ENCODE measurements at places on chromosomes 13 and 19.

DNA sequence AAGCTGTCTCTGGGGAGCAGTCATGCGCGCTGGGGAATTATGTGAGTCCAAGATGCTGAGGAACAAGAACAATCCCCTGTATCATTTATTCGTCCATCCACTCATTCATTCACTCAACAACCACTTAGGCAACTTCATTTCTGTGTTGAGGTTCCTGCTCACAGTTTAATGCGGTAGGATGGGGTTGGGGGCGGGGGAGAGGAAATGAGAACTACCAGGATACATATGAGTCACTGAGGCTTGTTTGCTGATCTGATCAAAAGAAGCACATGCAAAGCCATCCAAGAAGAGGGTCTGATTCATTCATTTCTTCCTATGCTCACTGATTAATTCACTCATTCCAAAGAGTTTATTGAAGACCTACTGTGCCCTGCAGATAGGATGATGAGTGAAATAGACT is 20.9 kb downstream of the ZNF536 start:
- no peak for DNase-seq

GRCh38 chr19:56301155-56301554 is 13.5 kb downstream of the ZSCAN5A start:
- no peak for DNase-seq

DNA sequence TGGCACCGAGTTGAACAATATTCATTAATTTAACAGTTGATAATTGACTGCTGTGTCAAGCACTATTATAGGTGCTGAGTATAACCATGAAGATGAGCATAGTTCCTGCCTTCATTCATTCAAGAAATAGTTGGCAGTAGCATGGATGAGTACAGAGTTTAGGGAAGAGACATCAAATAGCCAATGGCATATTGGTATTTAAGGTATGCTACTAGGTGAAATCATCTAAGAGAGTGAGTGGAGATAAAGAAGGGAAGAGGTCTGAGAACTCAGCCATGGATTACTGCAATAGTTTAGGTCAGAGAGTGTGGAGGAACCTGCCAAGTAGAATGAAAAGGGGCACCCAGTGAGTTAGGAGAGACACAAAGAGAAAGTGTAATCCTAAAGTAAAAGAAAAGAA is 4.9 kb upstream of the HTR2A start:
- DNase-seq = no peak

- no peak for DNase-seq
Measured at GRCh38 chr19:35162471-35163326, 8.2 kb downstream of the FXYD5 start.

DNA sequence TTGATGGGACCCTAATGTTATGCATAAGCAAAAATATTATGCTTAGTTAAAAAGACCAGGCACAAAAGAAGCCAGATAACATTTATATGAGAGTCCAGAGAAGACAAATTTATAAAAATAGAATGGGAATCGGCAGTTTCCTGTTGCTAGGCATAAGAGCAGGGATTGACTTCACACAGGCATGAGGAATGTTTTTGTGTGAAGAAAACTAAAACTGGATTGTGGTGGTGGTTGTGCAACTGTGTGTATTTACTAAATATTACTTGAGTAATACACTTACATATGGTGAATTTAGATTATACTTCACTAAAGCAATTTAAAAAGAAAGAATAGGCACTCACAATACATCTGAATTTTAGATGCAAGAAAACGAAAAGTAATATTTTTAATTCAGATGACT is 108.3 kb downstream of the SLITRK1 start:
- DNase-seq = no peak

DNA sequence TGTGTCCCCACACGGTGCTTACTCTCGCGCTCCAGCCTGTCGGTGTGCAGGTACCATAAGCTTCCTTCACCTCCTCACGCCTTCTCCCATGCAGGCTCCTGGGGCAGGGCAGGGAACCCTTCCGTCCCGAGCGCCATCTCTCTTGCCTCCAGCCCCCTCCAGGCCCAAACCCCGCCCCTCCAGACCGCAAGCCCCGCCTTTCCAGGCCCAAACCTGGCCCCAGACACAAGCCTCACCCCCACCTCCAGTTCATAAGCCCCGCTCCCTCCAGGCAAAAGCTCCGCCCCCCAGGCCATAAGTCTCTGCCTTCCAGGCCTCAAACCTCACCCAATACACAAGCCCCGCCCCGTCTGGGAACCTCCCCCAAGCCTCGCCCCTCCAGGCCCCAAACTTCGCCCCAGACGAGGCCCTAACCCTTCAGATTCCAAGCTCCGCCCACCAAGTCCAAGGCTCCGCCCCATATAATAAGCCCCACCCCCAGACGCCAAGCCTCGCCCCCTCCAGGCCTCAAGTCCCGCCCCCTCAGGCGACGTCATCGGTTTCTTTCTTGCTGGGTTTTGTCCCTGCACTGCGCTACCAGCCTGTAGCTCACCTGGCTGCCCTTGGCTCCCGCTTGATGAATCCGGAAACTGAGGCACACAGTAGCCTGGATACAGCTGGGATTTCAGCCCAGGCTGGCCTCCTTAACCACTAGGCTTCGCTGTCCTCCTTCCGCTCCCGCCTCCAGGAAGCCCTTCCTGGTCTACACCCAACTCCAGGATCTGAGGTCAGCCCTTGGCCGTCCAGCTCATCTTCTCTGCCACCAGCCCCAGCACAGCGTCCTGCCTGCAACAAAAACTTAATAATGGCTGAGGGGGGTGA is 16.1 kb downstream of the MKNK2 start:
- DNase-seq = peak; percentile 50

- no peak for DNase-seq
Measured at GRCh38 chr13:113586661-113587479, 2.3 kb downstream of the TFDP1 start.

GRCh38 chr19:17560205-17560595 is 4.8 kb downstream of the COLGALT1 start:
- DNase-seq = no peak

DNA sequence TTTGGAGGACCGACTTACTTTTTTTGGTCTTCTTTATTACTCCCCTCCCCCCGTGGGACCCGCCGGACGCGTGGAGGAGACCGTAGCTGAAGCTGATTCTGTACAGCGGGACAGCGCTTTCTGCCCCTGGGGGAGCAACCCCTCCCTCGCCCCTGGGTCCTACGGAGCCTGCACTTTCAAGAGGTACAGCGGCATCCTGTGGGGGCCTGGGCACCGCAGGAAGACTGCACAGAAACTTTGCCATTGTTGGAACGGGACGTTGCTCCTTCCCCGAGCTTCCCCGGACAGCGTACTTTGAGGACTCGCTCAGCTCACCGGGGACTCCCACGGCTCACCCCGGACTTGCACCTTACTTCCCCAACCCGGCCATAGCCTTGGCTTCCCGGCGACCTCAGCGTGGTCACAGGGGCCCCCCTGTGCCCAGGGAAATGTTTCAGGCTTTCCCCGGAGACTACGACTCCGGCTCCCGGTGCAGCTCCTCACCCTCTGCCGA is 409 bp downstream of the FOSB start:
- no peak for DNase-seq

DNA sequence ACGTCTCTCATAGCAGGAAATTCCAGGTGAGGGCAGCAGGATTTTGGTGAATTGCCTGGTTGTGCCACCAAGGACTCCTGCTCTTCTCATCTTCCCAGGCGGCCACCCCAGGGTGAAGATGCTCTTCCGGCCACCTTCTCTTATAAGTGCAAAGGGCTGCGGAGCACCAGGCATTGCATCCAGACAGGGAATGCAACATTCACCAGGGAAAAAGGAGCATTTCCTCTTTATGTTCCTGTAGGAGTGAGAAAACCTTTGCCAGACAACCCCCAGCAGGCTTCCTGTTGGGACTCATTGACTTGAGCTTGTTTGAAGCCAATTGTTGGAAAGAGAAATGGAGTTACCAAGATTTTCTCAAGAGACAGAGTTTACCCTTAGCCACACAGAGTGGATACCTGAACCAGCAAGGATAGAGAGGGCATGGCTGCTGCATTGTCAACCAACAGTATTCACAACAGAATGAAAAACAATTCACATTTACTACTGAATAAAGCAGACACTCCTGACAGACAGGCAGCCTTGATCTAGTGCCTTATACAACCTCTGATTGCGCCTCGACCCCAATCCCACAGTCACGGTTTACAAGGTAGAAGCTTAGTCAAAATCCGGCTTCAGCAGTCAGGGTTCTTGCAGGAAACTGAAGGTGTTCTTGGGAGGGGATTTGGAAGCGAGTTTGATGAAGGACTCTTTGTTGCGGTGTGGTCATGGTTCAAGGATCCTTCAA is 1.8 kb upstream of the ATP11A start:
- no peak for DNase-seq

DNA sequence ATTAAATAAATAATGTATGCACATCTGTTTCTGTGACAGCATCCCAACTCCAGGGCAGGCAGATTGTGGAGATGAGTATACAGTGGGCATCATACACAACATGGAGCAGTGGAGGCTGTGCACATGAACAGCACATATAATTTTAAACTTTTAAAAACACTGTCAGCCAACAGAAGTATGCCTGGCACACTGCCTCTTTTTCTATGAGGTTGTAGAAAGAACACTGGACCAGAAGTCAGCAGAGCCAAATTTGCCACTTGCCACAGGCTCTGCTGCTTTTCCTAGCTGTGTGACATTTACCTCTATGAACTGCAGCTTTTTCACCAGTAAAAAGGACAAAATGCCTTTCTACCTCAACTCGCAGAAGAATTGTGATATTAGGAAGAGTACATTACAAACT is 118.7 kb downstream of the FRY start:
- no peak for DNase-seq

- peak; percentile 22 for DNase-seq
Measured at GRCh38 chr19:49570997-49571676, 9.2 kb downstream of the NOSIP start.

GRCh38 chr19:11054200-11054599 is 35.1 kb upstream of the LDLR start:
- DNase-seq = no peak
